GM23248 (cell line): ENCODE measurements at places on chromosomes 2 and 18.
A peak's percentile ranks its signal among the peaks of the same experiment; 100 is the strongest.

DNA sequence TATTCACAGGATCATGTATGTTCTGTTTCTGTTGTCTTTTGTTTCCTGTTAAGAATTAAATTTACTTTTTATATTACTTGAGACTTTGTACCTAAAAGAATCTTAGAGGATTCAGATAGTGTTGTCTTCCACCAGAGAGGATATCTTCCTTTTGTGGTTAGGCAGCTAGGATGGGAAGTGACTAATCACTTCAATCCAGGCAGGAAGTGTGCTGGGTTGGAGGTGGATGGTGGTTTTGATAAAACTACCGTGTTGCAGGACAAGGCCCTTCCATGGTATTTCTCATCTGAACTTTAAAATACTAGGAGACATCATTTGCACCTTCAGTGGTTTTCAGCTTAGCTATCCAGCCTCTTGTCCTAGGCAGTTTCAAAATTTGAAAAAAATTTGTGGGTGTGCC, 728.6 kb upstream of the CDH2 start:
- H3K4me3 ChIP-seq = no peak overlapping the region
- no peaks in the 10 kb centered on the region for H3K27me3 ChIP-seq
- H3K27ac ChIP-seq = no peak overlapping the region
- peaks cover 19% of the 10 kb centered on the region for H3K4me1 ChIP-seq

GRCh38 chr18:79697178-79697577, 17.6 kb downstream of the CTDP1 start:
- no peak overlapping the region for H3K27ac ChIP-seq
- no peak overlapping the region for H3K4me3 ChIP-seq
- no peak for DNase-seq
- H3K27me3 ChIP-seq = no peaks in the 10 kb centered on the region
- H3K4me1 ChIP-seq = no peaks in the 10 kb centered on the region

DNA sequence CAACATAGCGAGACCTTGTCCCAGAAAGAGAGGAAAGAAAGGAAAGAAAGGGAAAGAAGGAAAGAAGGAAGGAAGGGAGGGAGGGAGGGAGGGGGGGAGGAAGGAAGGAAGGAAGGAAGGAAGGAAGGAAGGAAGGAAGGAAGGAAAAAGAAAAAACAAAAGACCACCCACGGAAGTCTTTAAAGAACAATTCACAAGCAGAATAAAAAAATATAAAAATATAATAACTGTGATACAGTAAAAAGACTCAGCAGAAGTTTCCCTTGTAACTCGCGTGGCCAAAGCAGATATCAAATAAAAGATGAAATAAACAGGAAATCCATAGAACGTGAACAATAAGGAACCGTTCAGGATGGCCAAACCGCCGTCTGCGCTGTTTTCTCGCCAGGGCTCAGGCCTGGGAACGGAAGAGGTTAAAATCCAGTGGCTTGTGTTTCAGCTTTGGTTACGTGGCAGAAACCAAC, 1.2 kb upstream of the SLC1A4 start:
- no peaks in the 10 kb centered on the region for H3K27me3 ChIP-seq
- peak; percentile 96 for DNase-seq
- H3K36me3 ChIP-seq = no peaks in the 10 kb centered on the region
- peak overlapping the region; percentile 100 for H3K27ac ChIP-seq
- peak overlapping the region; percentile 93 for H3K4me3 ChIP-seq
- H3K4me1 ChIP-seq = peaks cover 16% of the 10 kb centered on the region; the same call in 1 of the 2 replicates

GRCh38 chr2:80292474-80292873, 12.1 kb downstream of the LRRTM1 start:
- H3K27ac ChIP-seq = no peak overlapping the region
- H3K4me3 ChIP-seq = no peak overlapping the region
- no peaks in the 10 kb centered on the region for H3K4me1 ChIP-seq
- DNase-seq = no peak
- no peaks in the 10 kb centered on the region for H3K27me3 ChIP-seq

- no peak overlapping the region for H3K4me3 ChIP-seq
- no peaks in the 10 kb centered on the region for H3K36me3 ChIP-seq
- no peak overlapping the region for H3K27ac ChIP-seq
Observed at GRCh38 chr18:4847056-4847455, 350.0 kb downstream of the AKAIN1 start.

DNA sequence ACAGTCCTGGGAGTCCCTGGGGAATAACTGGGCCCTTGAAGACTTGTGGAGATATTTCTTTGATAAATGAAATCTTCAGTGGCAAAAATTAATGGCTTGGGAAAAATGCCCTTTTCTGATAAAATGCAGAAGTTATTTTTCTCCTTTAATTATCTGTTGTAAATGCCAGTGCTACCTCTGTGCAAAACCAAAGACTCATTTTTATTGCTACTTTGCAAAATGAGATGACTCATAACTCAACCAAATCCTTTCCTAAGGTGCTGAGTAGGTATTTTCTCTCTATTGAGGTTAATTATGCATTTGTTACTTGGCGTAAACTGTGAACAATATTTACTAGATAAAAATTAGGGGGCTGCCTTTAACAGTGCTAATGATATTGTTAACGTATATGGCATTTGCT, 163.9 kb downstream of the DOK6 start:
- H3K27ac ChIP-seq = no peak overlapping the region
- no peaks in the 10 kb centered on the region for H3K36me3 ChIP-seq
- H3K4me3 ChIP-seq = no peak overlapping the region
- H3K27me3 ChIP-seq = no peaks in the 10 kb centered on the region
- H3K4me1 ChIP-seq = no peaks in the 10 kb centered on the region
- DNase-seq = no peak

- no peak for DNase-seq
- no peaks in the 10 kb centered on the region for H3K27me3 ChIP-seq
- H3K27ac ChIP-seq = no peak overlapping the region
Observed at GRCh38 chr2:21424375-21424774, 300.6 kb downstream of the TDRD15 start.

DNA sequence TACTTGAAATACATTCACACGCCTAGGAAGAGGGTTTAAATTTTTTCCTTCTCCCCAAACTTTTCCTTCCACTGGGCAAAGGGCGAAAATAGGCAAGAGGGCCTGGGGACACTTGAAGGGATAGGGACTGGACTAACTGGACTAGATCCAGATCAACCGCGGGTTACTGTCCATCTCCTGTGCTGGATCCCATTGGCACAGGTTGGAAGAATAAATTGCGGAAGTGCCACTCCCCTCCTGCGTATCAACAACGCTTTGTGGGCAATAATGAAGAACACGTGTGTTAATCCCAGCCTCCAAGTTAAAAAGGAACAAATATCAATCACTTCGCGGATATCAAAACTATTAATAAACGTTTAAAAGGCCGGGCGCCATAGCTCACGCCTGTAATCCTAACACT, 1.7 kb upstream of the FZD5 start:
- H3K4me3 ChIP-seq = peak overlapping the region; percentile 69
- H3K36me3 ChIP-seq = no peaks in the 10 kb centered on the region
- no peaks in the 10 kb centered on the region for H3K27me3 ChIP-seq
- no peak overlapping the region for H3K27ac ChIP-seq

DNA sequence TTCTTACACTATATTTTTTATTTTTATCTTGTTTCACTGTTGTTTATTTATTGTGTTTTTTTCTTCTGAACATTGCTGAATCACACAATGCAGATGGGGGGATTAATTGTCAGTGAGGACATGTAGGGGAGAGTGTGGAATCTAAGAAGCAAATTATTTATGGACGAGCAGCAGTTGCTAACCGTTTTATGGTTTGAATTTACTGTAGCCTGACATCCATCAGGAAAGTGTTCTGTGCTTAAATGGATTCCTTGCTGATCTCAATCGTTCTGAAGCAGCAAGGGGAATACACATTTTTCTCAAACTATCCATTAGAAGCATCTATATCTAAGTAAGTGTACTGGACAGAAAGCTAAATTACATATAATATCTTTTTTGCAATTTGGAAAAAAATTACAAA, 119.5 kb downstream of the CD8B2 start:
- H3K4me1 ChIP-seq = no peaks in the 10 kb centered on the region
- H3K27me3 ChIP-seq = no peaks in the 10 kb centered on the region
- no peak overlapping the region for H3K4me3 ChIP-seq
- DNase-seq = no peak

- peaks cover 53% of the 10 kb centered on the region for H3K4me1 ChIP-seq
- peak overlapping the region; percentile 97 for H3K27ac ChIP-seq
- no peak overlapping the region for H3K4me3 ChIP-seq
- H3K27me3 ChIP-seq = no peaks in the 10 kb centered on the region
- H3K36me3 ChIP-seq = no peaks in the 10 kb centered on the region
Observed at GRCh38 chr2:224887141-224887540, 155.1 kb downstream of the DOCK10 start.
